Neural progenitor cell (in vitro differentiated cells): ENCODE measurements at places on chromosomes 6 and 20. TPM values are rescaled to one million over a fixed set of nuclear protein-coding genes. Genes with fewer than 3 reads are reported as not detected.

The TPX2 gene
- total RNA-seq: 226 and 278 TPM in 2 replicates

The TSPO2 gene
- total RNA-seq: not detected in 2 replicates

The OR11A1 gene
- total RNA-seq: not detected in 2 replicates

The CDH22 gene
- total RNA-seq: 0.13 and 0.28 TPM in 2 replicates

DNA sequence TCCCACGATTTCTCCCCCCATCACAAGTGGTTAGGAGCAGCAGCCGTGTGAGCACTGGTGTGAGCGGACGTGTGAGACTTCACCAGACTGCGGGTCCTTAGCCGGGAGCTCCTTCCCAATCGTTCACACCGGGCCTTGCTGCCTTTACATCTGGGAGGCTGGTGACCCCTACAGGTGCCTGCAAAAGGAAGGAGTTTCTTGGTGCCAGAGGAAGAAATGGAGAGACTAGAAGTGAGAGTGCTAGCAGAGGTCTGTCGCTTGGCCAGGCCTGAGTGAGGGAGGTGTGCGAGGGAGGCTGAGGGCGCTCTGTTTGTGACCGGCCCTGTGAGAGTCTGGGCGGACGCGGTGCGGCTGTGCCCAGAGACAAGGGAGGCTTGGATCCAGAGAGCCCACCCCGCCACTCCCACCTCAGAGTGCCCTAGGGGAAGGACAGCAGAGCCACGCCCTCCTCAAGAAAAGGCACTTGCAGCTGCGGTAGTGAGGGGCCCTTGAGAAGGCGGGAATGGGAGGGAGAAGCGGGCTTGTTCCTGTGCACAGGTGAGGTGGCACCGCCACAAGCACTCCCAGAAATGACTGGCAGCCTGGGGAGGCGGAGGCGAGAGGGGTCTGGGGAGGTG is 10.0 kb upstream of the ARMC2 start:
- no peaks in the 10 kb centered on the region for H3K36me3 ChIP-seq
- H3K4me1 ChIP-seq: peaks cover 8% of the 10 kb centered on the region
- peak; percentile 79 for DNase-seq
- H3K27ac ChIP-seq: no peak overlapping the region

GRCh38 chr6:53115741-53116140 is 32.9 kb downstream of the GCM1 start:
- H3K4me1 ChIP-seq: no peaks in the 10 kb centered on the region
- no peak overlapping the region for H3K27ac ChIP-seq
- H3K36me3 ChIP-seq: no peaks in the 10 kb centered on the region
- no peak for DNase-seq
- H3K4me3 ChIP-seq: no peak overlapping the region
- H3K27me3 ChIP-seq: no peaks in the 10 kb centered on the region

DNA sequence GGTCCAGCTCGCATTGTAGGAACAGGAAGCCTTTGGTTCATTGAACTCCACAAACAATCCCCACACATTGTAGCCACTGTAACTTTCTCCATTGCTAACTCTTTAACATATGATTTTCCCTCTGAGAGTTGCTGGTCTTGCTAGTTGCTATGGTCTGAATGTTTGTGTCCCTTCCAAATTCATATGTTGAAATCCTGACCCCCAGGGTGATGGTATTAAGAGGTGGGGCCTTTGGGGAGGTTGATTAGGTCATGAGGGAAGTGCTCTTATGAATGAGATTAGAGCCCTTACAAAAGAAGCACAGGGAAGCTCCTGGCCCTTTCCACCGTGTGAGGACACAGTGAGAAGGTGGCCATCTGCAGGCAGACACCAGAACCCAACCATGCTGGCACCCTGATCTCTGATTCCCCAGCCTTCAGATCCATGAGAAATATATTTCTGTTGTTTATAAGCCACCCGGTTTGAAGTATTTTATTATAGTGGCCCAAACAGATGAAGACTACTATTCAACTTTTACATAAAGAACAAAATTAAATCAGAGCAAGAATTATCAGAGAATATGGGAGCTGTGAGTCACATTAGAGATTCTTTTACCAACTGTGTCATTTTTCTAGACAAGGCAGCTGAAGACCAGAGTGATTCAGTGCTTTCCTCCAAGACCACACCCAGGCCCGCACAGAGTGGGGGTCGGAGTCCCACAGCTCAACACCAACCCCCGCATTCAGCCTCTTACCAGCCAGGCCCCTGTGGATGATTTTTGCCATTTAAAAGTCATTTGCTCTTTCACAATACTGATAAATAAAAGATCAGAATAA is 143.0 kb downstream of the SAMD5 start:
- no peaks in the 10 kb centered on the region for H3K27me3 ChIP-seq
- H3K27ac ChIP-seq: no peak overlapping the region
- H3K4me3 ChIP-seq: no peak overlapping the region
- H3K36me3 ChIP-seq: no peaks in the 10 kb centered on the region
